ENCODE measurements at places on chromosomes 16 and 17. TPM values are rescaled to one million over a fixed set of nuclear protein-coding genes. Genes with fewer than 3 reads are reported as not detected.

Gene HSD17B2
- total RNA-seq = 43.8 TPM

Gene PRKCB
- 10.4 TPM for total RNA-seq

Gene KRT33B
- total RNA-seq = not detected

Gene MRPL12
- total RNA-seq = 23.5 TPM

Gene TMEM204
- total RNA-seq = 27.7 TPM
